A549 treated with Mapracorat at 1 μM for 4 hours (cell line): ENCODE measurements at places on chromosomes 7 and 10. TPM values are rescaled to one million over a fixed set of nuclear protein-coding genes. Genes with fewer than 3 reads are reported as not detected.

Gene CRPPA
- total RNA-seq: 0.45 to 0.67 TPM (median 0.60 TPM) in 5 replicates

Gene MAP3K8
- total RNA-seq: 13.3 to 16.7 TPM (median 14.2 TPM) in 5 replicates

Gene IL6
- 1.1 to 3.5 TPM (median 1.6 TPM) in 5 replicates for total RNA-seq

Gene CYP51A1
- 39.0 to 49.5 TPM (median 41.7 TPM) in 5 replicates for total RNA-seq

Gene PWWP2B
- 10.8 to 18.9 TPM (median 18.6 TPM) in 5 replicates for total RNA-seq
